ENCODE measurements at places on chromosomes 3 and 15. TPM values are rescaled to one million over a fixed set of nuclear protein-coding genes. Genes with fewer than 3 reads are reported as not detected.

Gene PRSS50
- not detected for total RNA-seq

- DNase-seq = no peak
- no peaks in the 10 kb centered on the region for H3K36me3 ChIP-seq
- H3K4me3 ChIP-seq = no peak overlapping the region
- H3K27me3 ChIP-seq = no peaks in the 10 kb centered on the region
- H3K4me1 ChIP-seq = no peaks in the 10 kb centered on the region
Observed at GRCh38 chr3:24220859-24221657, 273.6 kb downstream of the THRB start.

Gene GOLGA8J
- 0.19 TPM for total RNA-seq

- no peak overlapping the region for H3K27ac ChIP-seq
- peaks cover 4% of the 10 kb centered on the region for H3K4me1 ChIP-seq
- H3K4me3 ChIP-seq = no peak overlapping the region
- no peak for DNase-seq
Observed at GRCh38 chr3:40287248-40287647, 22.3 kb upstream of the EIF1B start.

- no peak overlapping the region for H3K27ac ChIP-seq
- peaks cover 3% of the 10 kb centered on the region for H3K4me1 ChIP-seq
- DNase-seq = peak; percentile 47
- H3K27me3 ChIP-seq = no peaks in the 10 kb centered on the region
- no peak overlapping the region for H3K4me3 ChIP-seq
Observed at GRCh38 chr3:141644931-141645330, 93.2 kb upstream of the RNF7 start.

DNA sequence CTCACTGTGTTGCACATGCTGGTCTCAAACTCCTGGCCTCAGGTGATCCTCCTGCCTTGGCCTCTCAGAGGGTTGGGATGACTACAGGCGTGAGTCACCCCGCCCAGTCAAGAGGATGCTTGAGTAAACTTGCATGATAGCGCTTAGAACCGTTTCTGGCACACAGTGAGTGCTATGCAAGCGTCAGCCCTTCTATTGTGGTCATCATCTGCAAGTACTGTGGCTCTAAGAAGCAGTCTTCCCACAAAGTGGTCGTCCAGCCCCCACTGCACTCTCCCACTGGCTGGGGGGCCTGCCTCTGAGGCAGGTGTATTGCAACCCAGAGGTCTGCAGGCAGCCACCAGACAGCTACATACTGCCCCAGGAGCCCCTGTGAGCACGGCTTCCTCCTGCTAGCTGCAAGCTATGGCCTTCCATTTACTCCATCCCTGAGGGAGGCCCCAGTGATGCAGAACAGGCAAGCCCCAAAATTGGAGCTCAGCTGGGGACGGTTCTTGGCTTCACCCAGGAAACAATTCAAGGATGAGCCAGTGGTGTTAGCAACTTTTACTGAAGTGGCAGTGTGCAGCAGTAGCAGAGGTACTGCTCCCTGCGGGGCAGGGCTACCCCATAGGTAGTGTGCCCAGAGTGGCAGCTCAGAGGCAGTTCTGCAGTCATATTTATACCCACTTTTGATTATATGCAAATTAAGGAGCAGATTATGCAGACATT, 95.4 kb downstream of the LSM3 start:
- DNase-seq = no peak
- H3K36me3 ChIP-seq = no peaks in the 10 kb centered on the region
- H3K27ac ChIP-seq = no peak overlapping the region
- H3K27me3 ChIP-seq = no peaks in the 10 kb centered on the region
- H3K4me1 ChIP-seq = no peaks in the 10 kb centered on the region

- H3K4me3 ChIP-seq = no peak overlapping the region
- peaks cover 9% of the 10 kb centered on the region for H3K4me1 ChIP-seq
- no peak overlapping the region for H3K27ac ChIP-seq
- no peaks in the 10 kb centered on the region for H3K27me3 ChIP-seq
- no peak for DNase-seq
Observed at GRCh38 chr3:45612918-45613602, 18.5 kb downstream of the LIMD1 start.

- no peak overlapping the region for H3K27ac ChIP-seq
- DNase-seq = no peak
- H3K4me3 ChIP-seq = no peak overlapping the region
- peaks cover 23% of the 10 kb centered on the region for H3K4me1 ChIP-seq
Observed at GRCh38 chr3:9897408-9898372, 5.0 kb upstream of the IL17RE start.

GRCh38 chr15:100284191-100284590, 57.6 kb downstream of the ADAMTS17 start:
- no peak for DNase-seq
- no peaks in the 10 kb centered on the region for H3K27me3 ChIP-seq
- no peak overlapping the region for H3K4me3 ChIP-seq
- H3K36me3 ChIP-seq = peaks cover 3% of the 10 kb centered on the region
- H3K27ac ChIP-seq = no peak overlapping the region

Gene TAGLN3
- not detected for total RNA-seq

DNA sequence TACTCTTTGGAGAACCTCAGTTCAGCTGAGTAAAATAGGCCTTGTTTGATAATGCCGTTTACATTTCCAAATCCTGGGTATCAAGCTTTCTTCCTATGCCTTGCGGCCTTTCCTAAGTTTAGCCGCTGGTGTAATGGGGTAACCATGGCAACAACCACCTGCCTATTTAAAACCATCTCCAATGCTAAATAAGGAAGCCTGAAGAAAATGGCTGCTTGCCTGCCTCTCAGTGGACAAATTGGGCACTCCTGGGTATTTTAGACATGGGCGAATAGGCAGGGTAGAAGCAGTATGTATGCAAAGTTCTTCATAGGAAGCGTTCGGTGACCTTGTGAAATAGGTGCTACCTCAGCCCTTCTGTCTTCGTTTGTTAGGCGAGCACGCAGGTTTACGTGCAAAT, 122.7 kb downstream of the DGKG start:
- H3K4me3 ChIP-seq = no peak overlapping the region
- DNase-seq = no peak
- H3K27ac ChIP-seq = no peak overlapping the region
- peaks cover 10% of the 10 kb centered on the region for H3K4me1 ChIP-seq

DNA sequence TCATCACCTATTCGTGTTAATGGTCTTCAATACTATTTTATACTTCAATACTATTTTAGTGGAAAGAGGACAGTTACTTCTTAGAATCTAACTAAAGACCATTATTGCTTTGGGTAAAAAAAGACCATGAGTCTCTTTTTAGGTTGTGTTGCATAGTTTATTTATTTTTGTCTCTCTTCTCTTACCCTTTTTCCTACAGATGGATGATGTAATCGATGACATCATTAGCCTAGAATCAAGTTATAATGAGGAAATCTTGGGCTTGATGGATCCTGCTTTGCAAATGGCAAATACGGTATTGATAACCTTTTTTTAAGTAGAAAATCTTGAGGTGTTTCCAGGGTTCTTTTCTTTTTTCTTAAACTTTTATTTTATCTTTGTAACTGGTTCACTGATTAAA, 58.5 kb upstream of the SAMMSON start:
- H3K4me3 ChIP-seq = no peak overlapping the region
- H3K27ac ChIP-seq = no peak overlapping the region
- H3K4me1 ChIP-seq = no peaks in the 10 kb centered on the region
- DNase-seq = no peak
- H3K27me3 ChIP-seq = no peaks in the 10 kb centered on the region

Gene CPNE9
- total RNA-seq = 0.45 TPM

DNA sequence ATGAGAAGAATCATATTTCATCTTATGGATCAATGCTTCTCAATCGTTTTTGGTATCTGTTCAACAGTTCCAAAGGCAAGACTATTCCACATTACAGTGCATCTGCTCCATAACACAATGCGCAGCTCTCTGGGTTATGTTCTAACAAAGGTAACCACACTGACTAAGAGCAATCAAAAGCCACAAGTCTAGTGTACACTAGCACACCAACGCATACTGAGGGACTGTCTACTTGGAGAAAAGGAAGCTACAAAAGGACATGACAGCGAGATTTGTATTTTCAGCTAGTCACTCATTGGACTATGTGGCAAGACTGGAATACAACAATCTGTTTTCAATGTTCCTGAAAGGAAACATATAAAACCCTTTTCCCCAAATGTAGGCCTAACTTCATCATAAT, 35.8 kb downstream of the SETD2 start:
- no peaks in the 10 kb centered on the region for H3K27me3 ChIP-seq
- peaks cover 20% of the 10 kb centered on the region for H3K36me3 ChIP-seq
- peaks cover 10% of the 10 kb centered on the region for H3K4me1 ChIP-seq

DNA sequence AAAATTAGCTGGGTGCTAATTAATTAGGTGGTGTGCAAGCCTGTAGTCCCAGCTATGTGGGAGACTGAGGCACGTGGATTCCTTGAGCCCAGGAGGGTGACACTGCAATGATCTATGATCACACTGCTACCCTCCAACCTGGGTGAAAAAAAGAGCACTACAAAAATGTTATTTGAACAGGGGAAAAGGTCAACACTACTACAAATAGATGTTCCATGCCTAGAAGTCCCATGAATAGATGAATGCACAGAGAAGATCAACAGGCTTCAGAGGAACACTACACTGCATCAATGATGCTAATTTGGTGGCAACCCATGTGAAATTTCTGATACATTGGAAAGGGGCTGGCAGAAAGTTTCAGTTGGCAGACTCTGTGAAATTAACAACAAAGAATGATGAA, 105.4 kb upstream of the FHIT start:
- H3K4me3 ChIP-seq = no peak overlapping the region
- no peaks in the 10 kb centered on the region for H3K36me3 ChIP-seq
- no peaks in the 10 kb centered on the region for H3K27me3 ChIP-seq
- no peak for DNase-seq
- no peak overlapping the region for H3K27ac ChIP-seq

DNA sequence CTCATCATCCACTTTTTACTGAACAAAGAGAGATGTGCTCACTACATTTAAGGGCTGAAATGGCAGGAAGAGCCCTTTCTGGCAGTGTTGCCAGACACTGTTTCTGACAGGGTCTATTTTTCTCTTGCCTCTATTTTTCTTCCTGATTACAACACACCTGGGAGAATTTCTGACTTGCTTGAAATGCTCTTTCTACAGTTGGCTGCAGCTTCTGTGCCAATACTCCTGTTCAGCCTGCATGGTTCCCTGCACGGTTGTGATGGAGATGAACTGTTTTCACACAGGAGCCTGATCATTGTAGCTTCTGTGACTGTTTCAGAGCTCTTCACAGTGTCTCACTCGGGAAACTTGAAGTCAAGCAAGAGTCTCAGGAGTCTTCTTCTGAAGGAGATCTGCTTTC, 83.0 kb upstream of the DLG1 start:
- H3K27ac ChIP-seq = no peak overlapping the region
- no peaks in the 10 kb centered on the region for H3K36me3 ChIP-seq
- H3K27me3 ChIP-seq = no peaks in the 10 kb centered on the region
- no peaks in the 10 kb centered on the region for H3K4me1 ChIP-seq
- no peak overlapping the region for H3K4me3 ChIP-seq

Gene C3orf70
- not detected for total RNA-seq

DNA sequence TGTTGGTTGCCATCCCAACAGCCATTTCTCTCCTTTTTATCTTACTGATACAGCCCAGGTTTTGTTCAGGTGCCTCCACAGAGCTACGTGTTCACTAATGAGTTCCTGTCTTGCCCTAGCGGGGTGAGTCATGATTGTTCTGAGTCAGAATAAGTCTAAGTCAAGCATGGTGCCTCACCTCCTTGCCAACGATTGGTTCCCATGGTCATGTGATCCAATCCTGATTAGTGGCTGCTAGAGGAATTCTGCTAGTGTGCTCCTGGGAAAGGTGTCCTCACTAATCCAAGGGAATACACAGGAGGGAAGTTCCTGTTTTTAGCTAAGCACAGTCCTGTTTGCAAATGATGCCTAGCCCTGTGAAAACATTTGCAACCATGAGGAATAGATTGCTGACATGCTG, 99.8 kb downstream of the NSUN3 start:
- no peaks in the 10 kb centered on the region for H3K36me3 ChIP-seq
- H3K4me3 ChIP-seq = no peak overlapping the region
- H3K27ac ChIP-seq = no peak overlapping the region
- H3K27me3 ChIP-seq = no peaks in the 10 kb centered on the region
- DNase-seq = no peak

DNA sequence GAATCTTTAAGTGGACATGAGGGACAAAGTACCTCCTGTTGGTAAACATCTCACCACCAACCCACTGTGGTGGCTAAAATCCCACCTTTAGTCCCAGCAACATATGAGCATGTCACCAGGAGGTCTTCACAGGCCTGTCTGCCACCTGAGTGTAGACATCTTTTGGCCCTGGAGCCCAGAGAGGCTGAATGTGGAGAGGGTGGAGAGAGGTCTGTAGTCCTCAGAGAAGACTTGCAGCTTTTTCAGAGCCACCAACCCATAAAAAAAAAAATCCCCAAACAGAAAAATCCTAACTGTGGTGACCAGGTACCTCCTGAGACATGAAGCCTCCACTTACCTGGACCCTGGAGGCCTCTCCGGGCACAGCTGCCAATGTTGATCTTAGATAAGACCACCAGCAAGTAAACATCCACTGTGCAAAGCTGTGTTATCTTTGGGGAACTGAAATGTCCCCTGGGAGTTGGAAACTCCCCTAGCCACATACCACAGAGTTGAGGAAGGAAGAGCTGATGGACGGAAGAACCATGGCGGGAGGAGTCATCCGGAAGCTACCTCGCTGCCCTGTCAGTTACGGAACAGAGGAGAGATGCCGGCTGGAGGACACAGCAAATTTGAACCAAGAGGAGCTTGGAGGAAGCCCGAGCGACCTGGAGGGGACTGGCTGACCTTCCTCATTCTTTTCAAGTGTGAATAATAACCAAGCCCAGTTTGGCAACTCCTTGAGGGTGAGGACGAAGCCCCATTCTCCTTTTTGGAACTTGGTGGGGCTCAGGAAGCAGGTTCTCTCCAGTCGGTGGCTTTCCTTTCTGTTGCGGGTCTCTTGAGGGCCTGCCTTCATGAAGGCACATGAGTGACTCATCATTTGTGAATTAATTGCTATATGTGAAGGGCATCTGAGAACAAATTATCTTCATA, at the start of gene GHRL:
Gene GHRL (minus strand): TSS at position 443 of the 915 bp plus-strand sequence. CDS start 2,767 bp downstream, outside the sequence.
- H3K4me3 ChIP-seq = no peak within 1 kb of the TSS
- peak within 1 kb of the TSS; percentile 7 for H3K27ac ChIP-seq
- peaks cover 2% of the 10 kb centered on the region for H3K4me1 ChIP-seq
- DNase-seq = no peak
- H3K27me3 ChIP-seq = no peaks in the 10 kb centered on the region

Measured in CD4-positive, alpha-beta T cell (primary cell).